Activated CD8-positive, alpha-beta T cell treated with anti-CD3 and anti-CD28 coated beads, Interleukin-2, amount 10 ng/mL, durations not matched to agents 7 days and 5 days (primary cell): ENCODE measurements at places on chromosomes 6 and 20.

DNA sequence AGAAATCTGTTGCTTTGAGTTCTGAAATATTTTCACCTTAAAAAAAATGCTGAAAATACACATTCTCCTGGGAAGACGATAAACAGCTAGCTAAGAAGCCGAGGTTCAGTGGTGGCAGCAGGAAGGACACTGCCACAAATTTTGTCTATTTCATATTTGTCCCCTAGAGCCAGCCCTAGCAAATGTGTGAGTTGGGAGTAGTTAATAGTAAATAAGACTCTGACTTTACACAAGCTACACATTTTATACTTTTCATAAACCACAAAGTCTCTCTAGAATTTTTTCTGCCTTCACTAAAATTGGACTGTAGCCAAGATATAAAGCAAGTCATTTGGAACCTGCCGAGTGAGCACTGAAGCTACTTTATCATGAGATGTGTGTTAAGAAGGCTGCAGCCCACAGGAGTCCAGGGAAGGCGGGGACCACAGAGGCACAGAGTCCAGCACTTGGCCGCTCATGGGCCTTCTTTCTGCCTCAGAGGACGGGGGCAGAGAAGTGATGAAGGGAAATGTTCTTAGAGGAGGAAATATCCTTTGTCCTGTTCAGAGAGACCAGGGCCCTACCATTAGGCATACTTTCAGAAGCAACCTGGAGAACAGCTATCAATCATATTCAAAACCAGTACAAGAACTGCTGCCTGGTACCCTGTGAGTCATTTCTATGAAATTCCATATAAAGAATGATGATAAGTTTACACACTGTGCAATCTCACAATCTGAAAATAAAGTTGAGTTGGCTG is 241.7 kb upstream of the TAB2 start:
- no peak for DNase-seq
- H3K4me1 ChIP-seq = peaks cover 31% of the 10 kb centered on the region
- H3K36me3 ChIP-seq = peaks cover 14% of the 10 kb centered on the region
- H3K4me3 ChIP-seq = no peak overlapping the region
- H3K27me3 ChIP-seq = no peaks in the 10 kb centered on the region
- H3K27ac ChIP-seq = no peak overlapping the region

GRCh38 chr20:34246126-34246626 is 5.0 kb downstream of the ASIP start:
- no peaks in the 10 kb centered on the region for H3K27me3 ChIP-seq
- no peak overlapping the region for H3K27ac ChIP-seq
- H3K36me3 ChIP-seq = no peaks in the 10 kb centered on the region
- H3K4me1 ChIP-seq = peaks cover 18% of the 10 kb centered on the region
- DNase-seq = no peak

GRCh38 chr6:2168480-2168879 is 76.9 kb downstream of the GMDS start:
- no peak for DNase-seq
- no peaks in the 10 kb centered on the region for H3K36me3 ChIP-seq
- no peak overlapping the region for H3K27ac ChIP-seq
- no peaks in the 10 kb centered on the region for H3K4me1 ChIP-seq
- H3K27me3 ChIP-seq = no peaks in the 10 kb centered on the region

- no peak overlapping the region for H3K27ac ChIP-seq
- H3K36me3 ChIP-seq = no peaks in the 10 kb centered on the region
- H3K4me3 ChIP-seq = no peak overlapping the region
- H3K27me3 ChIP-seq = peaks cover 3% of the 10 kb centered on the region
- H3K4me1 ChIP-seq = no peaks in the 10 kb centered on the region
- no peak for DNase-seq
Observed at GRCh38 chr20:52096117-52096516, 95.5 kb downstream of the ZFP64 start.

- no peaks in the 10 kb centered on the region for H3K27me3 ChIP-seq
- no peaks in the 10 kb centered on the region for H3K36me3 ChIP-seq
- H3K4me1 ChIP-seq = no peaks in the 10 kb centered on the region
- no peak for DNase-seq
- H3K27ac ChIP-seq = no peak overlapping the region
- H3K4me3 ChIP-seq = no peak overlapping the region
Observed at GRCh38 chr6:120558294-120558693, 776.0 kb downstream of the TBC1D32 start.

- H3K4me3 ChIP-seq = peak overlapping the region; percentile 15
- H3K36me3 ChIP-seq = no peaks in the 10 kb centered on the region
- peaks cover 2% of the 10 kb centered on the region for H3K27me3 ChIP-seq
- H3K27ac ChIP-seq = peak overlapping the region; percentile 66
- DNase-seq = peak; percentile 88
- peaks cover 10% of the 10 kb centered on the region for H3K4me1 ChIP-seq
Observed at GRCh38 chr20:62523473-62524203, 47.8 kb upstream of the GATA5 start.

GRCh38 chr20:17969884-17970409 is 1.1 kb downstream of the MGME1 start:
- peak overlapping the region; percentile 99 for H3K27ac ChIP-seq
- H3K27me3 ChIP-seq = no peaks in the 10 kb centered on the region
- peaks cover 79% of the 10 kb centered on the region for H3K36me3 ChIP-seq
- peak; percentile 66 for DNase-seq

GRCh38 chr20:19661717-19662636 is 96.1 kb upstream of the RIN2 start:
- H3K4me3 ChIP-seq = no peak overlapping the region
- no peak overlapping the region for H3K27ac ChIP-seq
- no peaks in the 10 kb centered on the region for H3K36me3 ChIP-seq
- H3K4me1 ChIP-seq = peaks cover 2% of the 10 kb centered on the region
- DNase-seq = peak; percentile 64

DNA sequence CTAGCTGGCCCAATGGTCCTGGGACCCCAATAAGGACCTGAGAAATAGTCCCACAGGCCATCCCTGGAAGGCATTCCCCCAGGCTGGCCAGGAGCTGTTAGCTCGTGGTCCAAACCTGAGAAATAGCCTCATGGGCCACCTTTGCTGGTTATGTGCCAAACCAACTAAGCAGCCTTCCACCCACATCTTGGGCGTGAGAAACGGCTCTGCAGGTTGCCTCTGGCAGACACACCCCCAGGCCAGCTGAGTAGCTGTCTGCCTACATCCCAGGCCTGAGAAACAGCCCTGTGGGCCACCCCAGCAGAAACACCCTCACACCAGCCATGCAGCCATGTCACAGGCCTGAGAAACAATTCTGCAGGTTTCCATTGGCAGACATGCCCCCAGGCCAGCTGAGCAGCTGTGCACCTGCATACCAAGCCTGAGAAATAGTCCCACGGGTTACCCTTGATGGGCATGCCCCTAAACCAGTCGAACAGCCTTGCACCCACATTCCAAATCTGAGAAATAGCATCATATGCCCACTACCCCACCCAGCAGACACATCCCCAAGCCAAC is 567.8 kb upstream of the ID4 start:
- no peak overlapping the region for H3K4me3 ChIP-seq
- H3K4me1 ChIP-seq = no peaks in the 10 kb centered on the region
- H3K27me3 ChIP-seq = no peaks in the 10 kb centered on the region
- H3K27ac ChIP-seq = no peak overlapping the region

GRCh38 chr6:10420546-10421157 is 5.8 kb upstream of the TFAP2A start:
- no peak overlapping the region for H3K27ac ChIP-seq
- peaks cover 96% of the 10 kb centered on the region for H3K27me3 ChIP-seq
- H3K36me3 ChIP-seq = peaks cover 23% of the 10 kb centered on the region
- peaks cover 8% of the 10 kb centered on the region for H3K4me1 ChIP-seq
- no peak overlapping the region for H3K4me3 ChIP-seq

- no peak overlapping the region for H3K27ac ChIP-seq
- H3K27me3 ChIP-seq = no peaks in the 10 kb centered on the region
- no peak overlapping the region for H3K4me3 ChIP-seq
- DNase-seq = no peak
- H3K4me1 ChIP-seq = peaks cover 5% of the 10 kb centered on the region
Observed at GRCh38 chr6:24451581-24452388, 37.6 kb downstream of the GPLD1 start.

GRCh38 chr6:121216928-121217327 is 117.4 kb downstream of the TBC1D32 start:
- no peak overlapping the region for H3K4me3 ChIP-seq
- peaks cover 43% of the 10 kb centered on the region for H3K36me3 ChIP-seq
- no peaks in the 10 kb centered on the region for H3K4me1 ChIP-seq
- H3K27ac ChIP-seq = no peak overlapping the region

GRCh38 chr20:5770987-5771318 is 20.8 kb downstream of the SHLD1 start:
- H3K27ac ChIP-seq = no peak overlapping the region
- no peaks in the 10 kb centered on the region for H3K27me3 ChIP-seq
- DNase-seq = no peak
- peaks cover 27% of the 10 kb centered on the region for H3K36me3 ChIP-seq
- no peak overlapping the region for H3K4me3 ChIP-seq
- peaks cover 4% of the 10 kb centered on the region for H3K4me1 ChIP-seq

GRCh38 chr20:38226553-38226952 is 34.0 kb downstream of the KIAA1755 start:
- no peak for DNase-seq
- H3K27ac ChIP-seq = no peak overlapping the region
- H3K27me3 ChIP-seq = peaks cover 4% of the 10 kb centered on the region

GRCh38 chr6:17315262-17315661 is 34.1 kb downstream of the RBM24 start:
- H3K36me3 ChIP-seq = no peaks in the 10 kb centered on the region
- no peaks in the 10 kb centered on the region for H3K27me3 ChIP-seq
- no peaks in the 10 kb centered on the region for H3K4me1 ChIP-seq

GRCh38 chr6:148793721-148794120 is 46.9 kb downstream of the UST start:
- no peak overlapping the region for H3K4me3 ChIP-seq
- DNase-seq = no peak
- H3K36me3 ChIP-seq = no peaks in the 10 kb centered on the region
- no peak overlapping the region for H3K27ac ChIP-seq
- H3K27me3 ChIP-seq = peaks cover 2% of the 10 kb centered on the region

GRCh38 chr6:30885999-30886896 is 1.9 kb downstream of the DDR1 start:
- peak overlapping the region; percentile 73 for H3K4me3 ChIP-seq
- H3K36me3 ChIP-seq = no peaks in the 10 kb centered on the region
- H3K4me1 ChIP-seq = peaks cover 31% of the 10 kb centered on the region
- no peak overlapping the region for H3K27ac ChIP-seq
- no peak for DNase-seq

- H3K4me1 ChIP-seq = peaks cover 14% of the 10 kb centered on the region
- H3K36me3 ChIP-seq = peaks cover 14% of the 10 kb centered on the region
- no peak for DNase-seq
- H3K27me3 ChIP-seq = peaks cover 21% of the 10 kb centered on the region
Observed at GRCh38 chr6:32659856-32660595, 6.4 kb downstream of the HLA-DQB1 start.

DNA sequence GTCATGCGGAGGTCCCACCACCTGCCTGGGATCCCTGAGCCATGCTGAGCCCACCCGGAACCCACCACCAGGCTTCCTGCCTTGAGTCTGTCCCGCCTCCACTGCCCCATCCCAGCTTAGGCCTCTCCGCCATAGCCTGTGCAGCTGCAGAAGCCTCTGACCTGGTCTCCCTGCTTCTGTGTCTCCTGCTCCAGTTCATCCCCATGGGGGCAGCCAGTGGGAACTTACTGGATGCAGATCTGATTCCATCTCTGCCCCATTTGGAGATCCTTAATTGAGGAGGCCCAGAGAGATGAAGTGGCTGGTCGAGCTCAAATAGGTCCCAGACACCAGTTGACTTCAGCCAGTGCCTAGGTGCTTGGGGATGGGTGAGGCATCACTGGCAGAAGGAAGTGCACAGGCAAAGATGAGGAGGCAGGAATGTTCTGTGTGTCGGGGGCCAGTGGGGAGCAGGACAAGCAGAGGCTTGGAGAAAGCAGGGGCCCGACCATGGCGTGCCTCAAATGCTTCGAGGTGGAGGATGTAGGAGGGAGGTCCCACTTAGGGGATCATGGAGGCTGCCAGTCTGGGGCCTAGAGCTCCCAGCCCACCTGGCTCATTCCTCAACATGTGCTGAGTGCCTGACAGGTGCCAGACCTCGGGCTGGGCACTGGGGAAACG is 112.8 kb downstream of the TOX2 start:
- peaks cover 6% of the 10 kb centered on the region for H3K36me3 ChIP-seq

DNA sequence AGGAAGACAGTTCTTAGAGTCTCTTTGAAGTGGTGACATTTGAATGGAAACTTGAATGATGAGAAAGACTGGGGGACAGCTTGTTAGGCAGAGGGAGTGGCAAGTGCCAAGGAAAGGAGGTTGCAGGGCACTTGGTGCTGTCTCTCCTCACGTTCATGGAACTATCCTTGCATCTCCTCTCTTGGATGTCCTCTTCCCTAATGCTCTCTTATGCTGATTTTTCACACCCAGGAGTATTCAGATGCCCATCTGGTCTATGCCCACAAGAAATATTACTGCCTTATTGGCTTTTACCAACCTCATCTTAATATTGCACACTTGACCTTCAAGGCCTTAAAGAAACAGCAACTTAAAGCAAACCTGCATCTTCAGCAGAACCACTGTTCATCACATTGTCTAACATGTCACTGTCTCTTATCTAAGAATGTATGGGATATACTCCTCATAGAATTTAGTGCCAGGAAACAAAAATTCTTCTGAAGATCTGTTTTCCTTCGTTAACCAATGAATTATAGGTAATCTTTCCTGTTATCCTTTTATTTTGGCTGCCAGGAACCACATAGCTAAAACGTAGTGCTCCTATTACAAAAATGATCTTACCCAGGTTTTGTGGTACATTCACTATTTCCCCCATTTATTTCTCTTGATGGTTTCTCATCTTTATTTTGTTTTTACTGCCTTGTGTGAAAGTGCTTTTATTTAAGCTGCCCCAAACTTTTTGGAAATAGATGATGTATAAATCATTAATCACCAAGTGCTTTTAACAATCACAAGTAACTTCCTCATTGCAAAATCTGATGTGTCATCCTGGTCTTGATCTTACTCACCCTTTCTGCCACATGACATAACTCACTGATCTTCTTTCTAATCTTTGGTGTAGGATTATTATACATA is 12.8 kb downstream of the RGS17 start:
- no peak overlapping the region for H3K4me3 ChIP-seq
- no peak overlapping the region for H3K27ac ChIP-seq
- H3K36me3 ChIP-seq = no peaks in the 10 kb centered on the region
- DNase-seq = no peak

DNA sequence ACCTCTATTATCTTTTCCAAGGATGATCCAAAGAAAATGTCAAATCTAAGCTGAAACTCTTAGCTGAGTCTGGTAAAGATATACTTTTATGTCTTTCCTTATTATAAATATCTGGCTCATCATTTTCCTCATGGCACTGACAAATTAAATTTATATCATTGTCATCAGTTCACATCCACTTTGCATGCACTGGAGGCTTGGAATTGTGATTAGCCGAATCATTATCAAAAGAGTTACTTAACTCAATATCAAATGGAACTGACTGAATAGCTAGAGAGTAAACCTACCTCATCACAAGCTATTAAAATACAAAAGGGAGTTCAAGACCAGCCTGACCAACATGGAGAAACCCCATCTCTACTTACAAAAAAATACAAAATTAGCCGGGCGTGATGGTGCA is 713.9 kb upstream of the MARCKS start:
- no peak overlapping the region for H3K27ac ChIP-seq
- H3K4me1 ChIP-seq = no peaks in the 10 kb centered on the region
- DNase-seq = no peak
